NCI-H446 (cell line): ENCODE measurements at places on chromosomes 4 and X.

- peak; percentile 65 for DNase-seq
Measured at GRCh38 chr4:57163530-57164459, 53.6 kb upstream of the IGFBP7 start.

GRCh38 chr4:93649828-93650227 lies 178.7 kb upstream of the ATOH1 start:
- DNase-seq: no peak

DNA sequence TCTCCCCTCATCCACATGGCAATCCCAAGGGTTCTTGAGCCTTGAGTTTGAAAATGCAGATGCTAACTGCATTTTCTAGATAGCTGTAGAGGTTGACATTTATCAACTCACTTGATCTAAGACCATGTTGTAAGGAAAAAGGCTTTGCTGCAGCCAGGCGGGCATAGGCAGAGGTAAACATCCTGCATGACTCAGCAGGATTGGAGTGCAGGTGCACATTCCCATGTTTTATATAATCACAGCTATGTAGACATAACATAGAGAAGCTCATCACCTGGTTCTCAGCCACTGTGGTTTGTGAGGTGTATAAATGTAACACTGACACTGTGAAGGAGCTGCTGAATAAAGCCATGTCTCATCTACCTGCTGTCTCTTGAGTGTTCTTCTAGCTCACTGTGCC lies 62.3 kb upstream of the PDE5A start:
- DNase-seq: no peak

- no peak for DNase-seq
Measured at GRCh38 chr4:145884775-145885174, 53.8 kb downstream of the ZNF827 start.

- DNase-seq: no peak
Measured at GRCh38 chr4:40749717-40750460, at the start of gene NSUN7. Gene NSUN7 (plus strand): TSS chr4:40749955. CDS start chr4:40750694, 739 bp downstream.

GRCh38 chr4:183658362-183659028 lies 490 bp downstream of the RWDD4 start:
- no peak for DNase-seq

DNA sequence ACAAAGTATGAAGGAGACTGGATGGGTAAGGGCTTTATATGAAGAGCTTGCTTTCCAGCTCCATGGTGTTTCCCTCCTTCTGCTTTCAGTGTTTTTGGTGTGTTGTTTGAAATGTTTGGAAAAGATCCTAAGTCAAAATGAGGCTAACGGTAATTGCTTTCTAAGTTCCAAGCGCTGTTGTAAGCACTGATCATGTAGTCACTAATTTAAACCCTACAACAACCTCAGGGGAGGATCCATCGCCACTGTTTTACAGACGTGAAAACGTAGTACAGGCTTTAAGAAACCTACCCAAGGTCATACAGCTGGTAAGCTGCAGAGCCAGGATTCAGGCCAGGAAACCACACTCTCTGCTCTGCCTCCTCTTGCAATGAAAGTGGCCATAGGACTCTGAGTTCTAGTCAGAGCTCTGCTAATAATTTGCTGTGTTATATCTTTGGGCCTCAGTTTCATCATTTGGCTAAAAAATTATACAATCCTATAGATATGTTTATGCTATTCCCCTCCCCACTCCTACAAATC lies 102.9 kb upstream of the PGRMC2 start:
- DNase-seq: no peak
